ENCODE measurements at places on chromosomes 11 and 22.

DNA sequence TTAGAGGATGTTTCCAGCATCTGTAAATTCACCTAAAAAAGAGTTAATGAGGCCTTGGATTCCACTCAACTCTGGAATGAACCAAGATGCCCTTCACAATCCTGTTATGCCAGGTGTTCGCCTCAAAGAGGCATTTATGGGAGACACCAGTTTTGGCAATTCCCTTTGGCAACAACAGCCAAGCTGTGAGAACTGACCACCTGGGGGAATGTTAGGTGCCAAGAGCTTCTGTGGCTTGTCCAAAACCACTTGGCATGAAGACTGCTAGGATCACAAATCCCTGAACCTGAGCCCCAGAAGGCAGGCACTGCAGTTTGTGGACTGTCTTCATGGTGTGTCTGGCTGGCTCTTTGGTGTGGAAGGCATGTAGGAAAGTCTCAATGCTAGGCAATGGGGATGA, 164.4 kb upstream of the BDNF start:
- no peaks in the 10 kb centered on the region for H3K4me1 ChIP-seq
- peaks cover 15% of the 10 kb centered on the region for H3K27me3 ChIP-seq
- DNase-seq = no peak
- H3K27ac ChIP-seq = no peak overlapping the region
- H3K36me3 ChIP-seq = no peaks in the 10 kb centered on the region
- no peak overlapping the region for H3K4me3 ChIP-seq

DNA sequence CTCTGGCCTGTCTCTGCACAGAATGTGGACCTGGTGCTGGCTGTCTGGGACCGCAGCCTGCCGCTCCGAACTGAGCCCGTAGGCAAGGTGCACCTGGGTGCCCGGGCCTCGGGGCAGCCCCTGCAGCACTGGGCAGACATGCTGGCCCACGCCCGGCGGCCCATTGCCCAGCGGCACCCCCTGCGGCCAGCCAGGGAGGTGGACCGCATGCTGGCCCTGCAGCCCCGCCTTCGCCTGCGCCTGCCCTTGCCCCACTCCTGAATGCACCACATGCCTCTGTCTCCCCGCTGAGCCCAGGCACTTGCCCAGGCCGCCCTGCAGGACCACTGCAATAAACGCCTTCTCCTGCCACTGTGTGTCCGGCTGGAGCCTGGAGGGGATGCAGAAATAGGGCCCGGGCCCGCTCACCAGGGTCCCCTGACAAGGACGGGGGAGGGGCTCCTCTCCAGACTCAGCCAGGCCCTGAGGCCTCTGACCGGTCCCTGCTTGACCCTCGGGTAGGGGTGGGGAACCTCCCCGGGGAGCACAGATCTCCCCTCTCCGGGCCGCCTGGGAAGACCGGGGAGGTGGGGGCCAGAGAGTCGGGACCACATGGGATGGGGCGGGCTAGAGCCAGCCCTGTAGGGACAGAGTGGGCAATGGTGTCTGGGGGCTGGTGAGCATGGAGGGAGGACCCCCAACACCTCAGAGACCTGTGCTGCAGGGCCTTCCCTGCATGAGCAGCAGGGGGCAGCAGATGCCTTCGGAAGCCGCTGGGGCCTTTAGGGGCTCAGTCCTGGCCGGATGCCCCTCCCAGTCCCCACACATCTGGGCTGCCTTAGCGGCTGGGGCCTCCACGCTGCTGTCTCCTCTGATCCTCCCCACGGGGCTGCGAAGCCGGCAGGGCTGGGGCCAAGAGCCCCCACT, 1.4 kb upstream of the TNNI2 start:
- H3K36me3 ChIP-seq = no peaks in the 10 kb centered on the region
- H3K27me3 ChIP-seq = no peaks in the 10 kb centered on the region
- no peaks in the 10 kb centered on the region for H3K4me1 ChIP-seq
- no peak overlapping the region for H3K4me3 ChIP-seq
- no peak overlapping the region for H3K27ac ChIP-seq

DNA sequence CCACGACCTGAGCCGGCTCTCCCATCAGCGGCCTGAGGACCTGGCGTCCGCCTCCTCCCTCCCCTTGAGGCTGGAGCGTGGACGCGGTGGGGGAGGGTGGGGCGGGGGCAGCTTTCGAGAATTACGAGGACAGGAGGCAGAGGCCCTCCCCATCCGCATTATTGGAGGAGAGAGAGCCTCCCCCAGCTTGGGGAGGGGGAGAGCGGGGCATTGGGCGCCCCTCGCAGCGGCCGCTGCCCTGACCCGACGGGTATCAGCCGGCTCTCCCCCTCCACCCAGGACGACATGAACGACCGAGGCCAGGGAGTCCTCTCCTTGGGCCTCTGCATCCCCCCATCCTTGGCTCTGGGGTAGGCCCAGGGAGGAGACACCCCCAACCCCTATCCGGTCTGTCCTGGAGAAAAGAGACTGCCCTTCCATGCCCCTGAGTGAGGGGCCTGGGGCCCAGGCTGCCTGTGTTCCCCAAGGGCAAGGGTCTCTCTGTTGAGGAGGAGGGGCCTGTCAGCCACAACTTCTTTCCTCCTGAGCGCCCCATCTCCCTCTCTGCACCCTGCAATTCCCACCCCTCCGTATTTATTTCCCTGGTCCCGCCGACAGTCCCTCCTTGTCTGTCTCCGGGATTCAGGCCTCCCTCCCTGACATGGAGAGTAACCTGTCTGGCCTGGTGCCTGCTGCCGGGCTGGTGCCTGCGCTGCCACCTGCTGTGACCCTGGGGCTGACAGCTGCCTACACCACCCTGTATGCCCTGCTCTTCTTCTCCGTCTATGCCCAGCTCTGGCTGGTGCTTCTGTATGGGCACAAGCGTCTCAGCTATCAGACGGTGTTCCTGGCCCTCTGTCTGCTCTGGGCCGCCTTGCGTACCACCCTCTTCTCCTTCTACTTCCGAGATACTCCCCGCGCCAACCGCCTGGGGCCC, 495 bp downstream of the GPR137 start:
- peak overlapping the region; percentile 89 for H3K4me3 ChIP-seq
- peaks cover 30% of the 10 kb centered on the region for H3K27me3 ChIP-seq
- DNase-seq = no peak

GRCh38 chr22:28939394-28939793, 56.0 kb downstream of the ZNRF3 start:
- no peak for DNase-seq
- H3K4me1 ChIP-seq = peaks cover 83% of the 10 kb centered on the region
- H3K4me3 ChIP-seq = no peak overlapping the region
- H3K27me3 ChIP-seq = no peaks in the 10 kb centered on the region

DNA sequence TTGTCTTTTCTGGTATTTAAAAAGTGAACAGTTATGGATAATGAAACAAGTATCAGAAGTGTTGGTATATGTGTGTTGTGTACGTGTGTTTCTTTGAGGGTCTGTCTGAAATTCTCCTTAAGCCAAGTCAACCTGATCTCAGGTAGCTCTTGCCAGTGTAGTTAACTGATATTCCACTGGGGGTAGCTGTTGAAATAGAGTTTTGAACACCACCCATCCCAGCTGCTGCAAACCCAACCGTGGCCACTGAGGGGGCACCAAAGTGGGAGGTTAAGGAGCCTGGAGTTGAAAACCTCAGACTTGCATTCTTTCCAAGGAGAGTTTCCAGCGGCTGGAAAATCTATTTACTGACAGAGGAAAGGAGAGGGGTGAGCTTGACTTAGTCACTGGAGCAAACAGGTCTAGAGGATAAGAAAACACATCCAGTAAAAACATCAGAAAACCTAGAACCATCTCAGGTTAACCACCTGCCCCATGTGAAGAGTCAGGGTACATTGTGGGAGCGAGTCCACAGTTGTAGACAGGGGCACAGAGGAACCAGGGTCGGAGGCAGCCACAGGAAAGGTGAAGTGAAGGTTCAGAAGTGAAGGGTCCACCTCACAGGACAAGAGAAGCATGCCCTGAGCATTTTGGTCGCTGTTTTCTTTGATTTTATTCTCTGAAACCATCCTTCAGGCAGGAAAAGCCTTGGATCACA, 8.8 kb upstream of the CUL5 start:
- no peak overlapping the region for H3K4me3 ChIP-seq
- H3K36me3 ChIP-seq = no peaks in the 10 kb centered on the region
- no peak overlapping the region for H3K27ac ChIP-seq

DNA sequence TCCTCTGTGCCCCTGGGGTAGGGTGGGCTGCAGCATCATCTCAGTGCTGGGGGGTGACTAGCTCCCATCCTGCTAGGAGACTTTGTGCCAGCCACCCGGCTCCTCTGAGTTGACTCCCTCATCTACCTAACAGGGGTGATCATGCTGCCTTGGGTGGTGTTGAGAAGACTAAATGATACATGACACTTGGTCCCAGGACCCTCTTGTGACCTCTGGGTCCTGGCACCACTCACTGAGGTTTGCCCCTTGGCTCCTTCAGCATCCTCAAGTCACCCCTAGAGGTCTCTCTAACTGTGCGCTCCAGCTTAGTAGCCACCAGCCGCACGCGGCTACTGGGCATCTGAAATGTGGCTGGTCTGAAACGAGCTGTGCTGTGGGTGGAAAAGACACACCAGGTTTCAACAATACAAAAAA, 72.1 kb downstream of the LRRC32 start:
- H3K27ac ChIP-seq = no peak overlapping the region
- peaks cover 3% of the 10 kb centered on the region for H3K4me1 ChIP-seq
- no peak for DNase-seq
- H3K36me3 ChIP-seq = no peaks in the 10 kb centered on the region
- no peak overlapping the region for H3K4me3 ChIP-seq
- no peaks in the 10 kb centered on the region for H3K27me3 ChIP-seq

DNA sequence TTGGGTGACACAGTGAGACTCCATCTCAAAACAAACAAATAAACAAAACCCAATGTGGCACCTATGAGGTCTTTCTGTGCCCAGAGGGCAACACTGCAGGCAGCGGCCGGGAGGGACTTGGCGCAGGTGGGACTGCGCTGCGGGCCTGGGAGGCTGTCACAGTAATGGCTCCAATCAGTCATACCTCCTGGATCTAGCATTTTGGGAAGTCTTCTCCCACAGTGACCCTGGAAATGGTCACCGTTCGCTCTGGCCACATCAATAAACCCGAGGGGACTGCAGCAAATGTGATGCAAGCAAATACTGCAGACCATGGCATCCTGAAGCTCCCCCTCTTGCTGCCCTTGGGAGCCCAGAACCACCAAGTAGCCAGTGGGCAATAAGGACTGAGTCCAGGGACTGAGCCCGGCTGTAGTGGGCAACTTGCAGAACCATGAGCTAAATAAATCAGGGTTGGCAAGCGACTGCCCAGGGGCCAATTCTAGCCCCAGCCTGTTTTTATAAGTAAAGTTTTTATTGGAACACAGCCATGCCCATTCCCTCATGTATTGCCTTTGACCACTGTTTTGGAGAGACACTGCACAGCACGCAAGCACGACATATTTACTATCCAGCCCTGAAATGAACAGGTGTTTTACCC, 15.4 kb downstream of the SHANK2 start:
- no peak overlapping the region for H3K27ac ChIP-seq
- H3K4me3 ChIP-seq = no peak overlapping the region
- no peaks in the 10 kb centered on the region for H3K27me3 ChIP-seq
- no peaks in the 10 kb centered on the region for H3K36me3 ChIP-seq
- H3K4me1 ChIP-seq = peaks cover 16% of the 10 kb centered on the region

GRCh38 chr11:70032943-70033710, 45.0 kb upstream of the ANO1 start:
- DNase-seq = no peak
- no peak overlapping the region for H3K4me3 ChIP-seq
- H3K27ac ChIP-seq = no peak overlapping the region
- H3K4me1 ChIP-seq = peaks cover 11% of the 10 kb centered on the region

GRCh38 chr11:64018310-64018709, 17.4 kb upstream of the FLRT1 start:
- H3K4me1 ChIP-seq = peaks cover 35% of the 10 kb centered on the region
- no peaks in the 10 kb centered on the region for H3K36me3 ChIP-seq
- no peak overlapping the region for H3K4me3 ChIP-seq
- H3K27ac ChIP-seq = no peak overlapping the region
- DNase-seq = no peak

GRCh38 chr22:43343670-43344519, 723 bp upstream of the SCUBE1 start:
- H3K27ac ChIP-seq = no peak overlapping the region
- peaks cover 12% of the 10 kb centered on the region for H3K4me1 ChIP-seq
- H3K36me3 ChIP-seq = no peaks in the 10 kb centered on the region
- peak overlapping the region; percentile 58 for H3K4me3 ChIP-seq
- DNase-seq = no peak

GRCh38 chr11:117444256-117444655, 116.6 kb downstream of the CEP164 start:
- H3K4me3 ChIP-seq = no peak overlapping the region
- peaks cover 24% of the 10 kb centered on the region for H3K27me3 ChIP-seq
- peaks cover 20% of the 10 kb centered on the region for H3K4me1 ChIP-seq
- peak overlapping the region; percentile 93 for H3K27ac ChIP-seq
- DNase-seq = no peak
- H3K36me3 ChIP-seq = no peaks in the 10 kb centered on the region

DNA sequence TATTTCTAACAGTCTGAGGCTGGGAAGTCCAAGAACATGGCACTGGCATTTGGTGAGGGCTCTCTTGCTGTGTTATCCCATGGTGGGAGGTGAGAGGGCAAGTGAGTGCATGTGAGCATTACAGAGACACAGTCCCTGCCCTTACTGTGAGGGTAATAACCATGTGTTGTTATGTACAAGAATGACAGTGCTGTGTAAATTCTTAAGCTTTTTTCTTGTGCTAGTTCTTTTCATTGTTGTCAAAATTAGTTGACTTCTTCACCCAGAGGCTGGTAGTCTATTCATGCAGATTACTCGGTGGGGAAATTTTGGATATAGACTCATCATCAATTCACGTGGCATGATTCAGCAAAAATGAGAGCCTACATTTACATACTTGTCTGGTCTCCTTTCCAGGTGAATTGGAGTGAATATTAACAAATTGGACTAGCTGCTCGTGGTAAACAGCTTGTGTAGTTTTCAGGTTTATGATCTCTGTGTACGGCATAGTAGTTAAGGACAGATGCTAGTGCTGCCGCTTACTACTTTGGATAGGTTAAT, 49.3 kb downstream of the ATXN10 start:
- no peak overlapping the region for H3K4me3 ChIP-seq
- no peak overlapping the region for H3K27ac ChIP-seq
- H3K27me3 ChIP-seq = no peaks in the 10 kb centered on the region
- H3K4me1 ChIP-seq = peaks cover 8% of the 10 kb centered on the region
- peaks cover 13% of the 10 kb centered on the region for H3K36me3 ChIP-seq

DNA sequence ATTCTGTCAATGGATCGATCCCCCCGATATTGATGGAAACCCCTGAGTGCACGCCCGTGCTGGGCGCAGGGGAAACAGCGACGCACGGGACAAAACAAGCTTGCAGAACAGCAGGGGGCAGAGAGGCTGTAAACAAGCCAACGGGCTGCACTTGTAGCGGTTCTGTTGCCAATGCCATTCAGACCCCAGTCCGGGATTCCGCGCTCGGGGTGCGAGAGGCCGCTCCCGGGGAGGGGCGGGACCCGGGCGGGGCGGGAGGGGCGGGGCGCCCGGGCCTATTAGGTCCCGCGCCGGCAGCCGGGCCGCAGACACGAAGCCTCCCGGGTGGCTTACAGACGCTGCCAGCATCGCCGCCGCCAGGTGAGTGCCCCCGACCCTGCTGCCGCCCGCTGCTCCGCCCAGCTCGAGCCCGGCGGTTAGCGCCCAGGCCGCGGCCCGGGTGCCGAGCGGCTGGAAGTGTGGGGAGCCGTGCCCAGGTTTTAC, at the start of gene BIK:
Gene BIK (plus strand): TSS at position 307 of the 483 bp plus-strand sequence. CDS start 13,273 bp downstream, outside the sequence.
- peaks cover 64% of the 10 kb centered on the region for H3K27me3 ChIP-seq
- peaks cover 21% of the 10 kb centered on the region for H3K4me1 ChIP-seq
- peak; percentile 27 for DNase-seq
- no peaks in the 10 kb centered on the region for H3K36me3 ChIP-seq

GRCh38 chr11:18367431-18367830, 26.9 kb upstream of the LDHA start:
- DNase-seq = no peak
- H3K4me1 ChIP-seq = no peaks in the 10 kb centered on the region
- no peak overlapping the region for H3K27ac ChIP-seq
- peaks cover 7% of the 10 kb centered on the region for H3K36me3 ChIP-seq

- no peak overlapping the region for H3K4me3 ChIP-seq
- H3K27ac ChIP-seq = no peak overlapping the region
- no peak for DNase-seq
- H3K4me1 ChIP-seq = peaks cover 23% of the 10 kb centered on the region
- no peaks in the 10 kb centered on the region for H3K36me3 ChIP-seq
Measured at GRCh38 chr11:86149792-86150191, 80.9 kb upstream of the PICALM start.

All from neural crest cell (in vitro differentiated cells).